ENCODE measurements at places on chromosomes 2 and 18. TPM values are rescaled to one million over a fixed set of nuclear protein-coding genes. Genes with fewer than 3 reads are reported as not detected.

PSMD1 gene
- total RNA-seq: 61.1 TPM

FBXO48 gene
- total RNA-seq: 0.27 TPM

UGT1A9 gene
- under 0.01 TPM for total RNA-seq

DTNA gene
- total RNA-seq: under 0.01 TPM

PROM2 gene
- 0.54 TPM for total RNA-seq

SYT4 gene
- under 0.01 TPM for total RNA-seq

MBD5 gene
- 18.6 TPM for total RNA-seq

CENPA gene
- 0.81 TPM for total RNA-seq

DUSP2 gene
- total RNA-seq: 134 TPM

PARD3B gene
- 2.7 TPM for total RNA-seq

RESP18 gene
- total RNA-seq: not detected

DNA sequence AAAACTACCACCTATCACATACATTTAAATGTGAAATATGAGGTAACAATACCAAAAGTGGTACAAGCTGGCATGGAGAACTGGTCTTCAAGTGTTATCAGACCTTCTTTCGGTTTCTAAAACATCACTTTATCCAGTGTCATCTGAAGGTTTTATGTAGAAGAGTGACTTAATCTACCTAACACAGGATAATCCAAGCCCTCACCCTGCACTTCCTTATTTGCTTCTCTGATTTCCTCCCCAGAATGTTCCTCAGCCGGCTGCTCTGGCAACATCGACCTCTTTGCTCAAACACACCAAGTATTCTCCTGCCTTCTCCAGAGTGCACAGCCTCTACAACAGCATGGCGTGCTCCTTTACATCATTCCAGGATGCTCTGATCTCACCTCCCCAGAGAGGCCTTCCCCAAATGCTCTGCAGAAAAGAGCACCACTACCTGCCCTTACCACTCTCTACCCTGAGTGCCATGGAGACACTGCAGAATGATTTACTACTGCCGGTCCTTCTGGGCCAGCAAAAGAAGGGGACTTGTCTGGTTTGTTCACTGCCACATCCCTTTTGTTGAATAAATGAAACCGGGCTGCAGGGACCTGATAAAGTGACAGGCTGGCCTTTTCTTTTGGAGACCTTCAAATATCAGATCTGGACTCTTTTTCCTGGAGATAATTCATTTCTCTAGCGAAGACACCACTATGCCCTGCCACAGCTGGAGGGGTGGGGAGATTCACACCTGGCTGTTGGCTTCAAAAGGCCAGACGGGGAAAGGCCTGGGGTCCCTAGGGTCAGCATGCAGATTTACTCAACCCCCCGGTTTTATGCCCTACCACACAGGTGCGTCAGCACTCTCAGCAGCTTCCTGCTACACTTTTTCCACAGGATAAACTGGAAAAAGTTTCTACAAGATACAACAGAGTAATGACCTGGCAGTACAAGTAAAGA, 42.0 kb downstream of the TTR start:
- no peak for DNase-seq

DNA sequence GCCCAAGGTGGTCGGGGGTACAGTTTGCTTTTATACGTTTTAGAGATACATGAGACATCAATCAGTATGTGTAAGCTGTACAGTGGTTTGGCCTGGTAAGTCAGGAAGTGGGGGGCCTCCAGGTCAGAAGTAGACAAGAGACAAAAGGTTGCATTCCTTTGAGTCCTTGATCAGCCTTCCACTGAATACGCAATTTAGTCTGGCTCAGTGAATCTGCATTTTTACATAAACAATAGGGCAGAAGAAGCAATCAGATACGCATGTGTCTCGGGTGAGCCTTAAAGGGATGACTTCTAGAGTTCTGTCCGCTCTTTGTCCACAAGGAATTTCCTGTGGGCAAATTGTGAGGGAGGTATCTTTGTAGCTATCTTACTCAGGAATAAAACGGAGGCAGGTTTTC, 87.2 kb downstream of the SOWAHC start:
- no peak for DNase-seq

DNA sequence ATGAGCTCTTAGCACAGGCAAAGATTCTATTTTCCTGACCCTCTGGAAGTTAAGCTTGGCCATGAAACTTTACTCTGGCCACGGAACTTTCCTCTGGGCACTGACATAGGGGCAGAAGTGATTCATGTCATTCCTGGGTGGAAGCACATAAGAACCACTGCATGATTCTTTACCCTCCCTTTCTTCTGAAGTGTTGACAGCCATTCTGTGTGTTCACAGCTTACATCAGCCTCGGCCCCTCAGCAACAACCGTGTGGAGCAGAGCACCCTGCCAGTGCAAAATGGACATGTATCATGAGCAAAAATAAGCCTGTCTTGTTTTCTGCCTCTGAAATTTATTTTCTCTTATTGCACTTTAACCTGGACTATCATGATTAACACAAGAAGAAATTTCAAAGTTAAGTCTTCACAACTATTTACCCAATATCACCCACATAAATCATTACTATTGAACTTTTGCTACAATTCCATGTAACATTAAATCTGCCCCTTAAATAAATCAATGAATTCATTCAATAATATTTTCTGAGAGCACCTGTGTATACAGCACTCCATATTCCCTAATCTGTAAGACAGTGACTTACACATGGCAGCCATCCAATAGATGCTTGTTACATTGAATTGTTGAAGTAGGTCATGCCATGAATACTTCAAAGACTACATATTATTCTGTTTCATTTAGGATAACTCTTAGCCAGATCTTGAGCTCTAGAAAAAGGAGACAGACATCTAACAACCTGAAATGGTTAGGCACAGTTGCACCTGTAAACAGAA, 531.9 kb downstream of the IRS1 start:
- no peak for DNase-seq

DNA sequence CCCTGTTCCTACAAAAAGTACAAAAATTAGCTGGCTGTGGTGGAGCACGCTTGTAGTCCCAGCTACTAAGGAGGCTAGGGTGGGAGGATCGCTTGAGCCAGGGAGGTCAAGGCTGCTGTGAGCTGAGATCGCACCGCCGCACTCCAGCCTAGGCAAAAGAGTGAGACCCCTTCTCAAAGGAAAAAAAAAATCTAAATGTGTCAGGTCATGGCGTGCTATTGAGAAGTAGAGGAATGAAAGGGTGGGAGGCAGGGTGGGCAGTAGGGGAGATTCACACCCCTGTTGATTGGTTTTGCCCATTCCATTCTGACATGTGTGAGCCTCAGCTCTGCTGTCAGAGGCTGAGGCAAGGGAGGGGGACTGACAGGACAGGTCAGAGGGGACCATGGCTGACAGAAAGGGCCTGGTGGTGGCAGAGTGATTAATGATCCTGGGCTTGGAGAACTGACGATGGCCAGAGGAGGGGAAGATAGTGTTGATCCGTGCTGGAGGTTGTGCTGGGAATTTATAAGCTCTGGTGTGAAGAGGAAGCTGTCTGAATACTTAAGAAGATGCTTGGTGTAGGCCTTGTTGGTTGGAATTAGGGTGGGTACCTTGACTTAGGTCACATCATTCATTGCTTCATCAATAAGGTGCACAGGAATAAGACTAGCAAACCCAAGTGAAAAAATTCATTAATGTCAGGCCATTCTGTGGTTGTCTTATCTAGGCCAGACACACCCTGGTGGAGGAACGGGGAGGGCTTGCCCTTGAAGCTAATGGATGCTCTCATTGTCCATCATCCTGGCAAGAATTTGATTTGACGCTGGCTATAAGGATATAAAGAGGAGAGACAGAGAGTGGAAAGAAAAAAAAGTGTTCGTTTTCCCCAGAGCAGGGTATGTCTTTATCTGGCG, 19.1 kb upstream of the SMARCAL1 start:
- no peak for DNase-seq

DNA sequence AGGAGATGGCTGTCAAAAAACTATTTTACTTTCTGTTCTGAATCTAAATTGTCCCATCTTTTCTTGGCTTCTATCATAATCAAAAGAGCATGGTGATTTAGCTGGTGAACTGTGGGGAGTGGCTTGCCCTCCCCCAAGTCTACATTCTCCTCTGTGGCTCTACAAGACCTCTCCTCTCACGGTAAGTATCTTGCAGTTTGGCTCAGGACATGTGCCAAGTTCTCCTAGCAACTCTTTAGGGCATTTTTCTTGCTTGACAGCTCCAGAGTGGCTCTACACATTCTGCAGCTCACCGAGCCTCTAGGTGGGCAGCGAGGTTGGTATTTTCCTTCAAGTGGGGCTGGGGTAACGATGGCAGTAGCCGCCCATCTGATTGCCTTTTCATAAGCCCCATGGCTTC, 29.1 kb downstream of the SLC4A5 start:
- DNase-seq: no peak

- DNase-seq: peak; percentile 84
Measured at GRCh38 chr18:3499501-3499900, 49.5 kb downstream of the TGIF1 start.

GRCh38 chr2:119040730-119041129, 98.7 kb downstream of the MARCO start:
- DNase-seq: no peak

- DNase-seq: no peak
Measured at GRCh38 chr2:239156516-239157265, 244.1 kb downstream of the HDAC4 start.

DNA sequence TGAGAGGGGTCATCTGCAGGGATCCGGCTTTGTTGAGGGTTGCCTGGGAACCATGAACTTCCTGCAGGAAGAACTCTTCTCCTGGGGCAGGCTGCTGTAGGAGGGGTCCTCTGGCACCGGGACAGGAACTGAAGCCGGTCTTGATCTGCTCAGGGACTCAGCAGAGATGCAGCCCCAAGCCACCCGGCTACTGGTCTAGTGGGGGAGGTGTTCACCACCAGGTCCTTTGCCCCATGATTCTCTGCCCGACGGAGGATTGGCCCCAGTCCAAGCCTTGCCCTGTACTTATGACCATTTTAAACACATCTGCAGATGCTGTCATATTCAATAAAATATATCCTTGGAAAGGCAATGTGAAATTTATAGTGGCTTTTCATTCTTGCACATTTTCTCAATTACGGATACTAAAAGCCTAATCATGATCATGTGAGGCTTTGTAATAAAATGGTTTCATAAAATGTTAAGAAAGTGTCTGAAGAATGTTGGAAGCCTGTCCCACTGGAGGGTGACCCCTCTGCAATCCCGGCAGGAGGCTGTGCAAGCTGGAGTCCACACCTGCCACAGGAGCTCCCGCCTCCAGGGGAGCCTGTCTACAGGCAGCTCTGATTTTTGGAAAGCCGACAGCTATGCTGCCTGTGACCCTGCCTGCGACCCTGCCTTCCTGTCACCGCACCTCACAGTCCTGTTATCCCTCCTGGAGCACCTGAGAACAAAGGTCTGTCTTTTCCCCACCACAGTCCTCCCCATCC, 98.8 kb upstream of the TAF1B start:
- DNase-seq: no peak

DNA sequence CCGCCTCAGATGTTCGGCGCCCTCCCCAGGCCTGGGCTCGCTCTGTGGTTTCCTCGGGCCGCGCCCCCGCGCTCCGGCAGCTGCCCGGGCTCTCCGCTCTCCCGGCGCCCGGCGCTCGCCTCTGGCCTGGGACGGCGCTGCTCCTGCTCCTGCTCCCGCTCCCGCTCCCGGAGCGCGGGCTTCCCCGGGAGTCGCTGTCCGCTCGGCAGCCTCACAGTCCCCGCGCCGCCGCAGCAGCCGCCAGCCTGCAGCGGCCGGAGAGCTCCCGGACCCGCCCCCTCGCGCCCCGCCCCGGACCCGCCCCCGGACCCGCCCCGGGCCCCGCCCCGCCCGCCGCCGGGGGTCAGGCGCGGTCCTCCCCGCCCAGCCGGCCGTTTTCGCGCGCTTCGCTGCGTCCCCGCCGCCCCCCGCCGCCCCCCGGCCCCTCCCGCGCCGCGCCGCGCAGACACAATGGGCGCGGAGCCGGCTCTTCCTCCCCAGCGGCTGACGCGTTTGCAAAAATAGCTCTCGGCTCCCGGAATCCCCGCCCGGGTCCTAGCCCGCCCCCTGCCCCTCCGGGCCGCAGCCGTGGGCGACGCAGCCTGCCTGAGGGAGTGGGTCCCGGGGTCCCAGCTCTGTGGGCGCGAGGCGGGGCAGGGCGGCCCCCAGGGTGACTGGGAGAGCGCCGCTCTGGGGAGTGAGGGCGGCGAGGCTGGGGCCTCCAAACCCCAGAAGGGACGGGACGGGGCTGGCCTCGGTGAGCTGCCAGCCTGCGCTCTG, at the start of gene ARL4C:
Gene ARL4C (minus strand): TSS at position 247 of the 759 bp plus-strand sequence. CDS start 495 bp downstream, outside the sequence.
- peak; percentile 54 for DNase-seq

GRCh38 chr18:4510711-4511110, 55.6 kb upstream of the DLGAP1 start:
- DNase-seq: peak; percentile 1

DNA sequence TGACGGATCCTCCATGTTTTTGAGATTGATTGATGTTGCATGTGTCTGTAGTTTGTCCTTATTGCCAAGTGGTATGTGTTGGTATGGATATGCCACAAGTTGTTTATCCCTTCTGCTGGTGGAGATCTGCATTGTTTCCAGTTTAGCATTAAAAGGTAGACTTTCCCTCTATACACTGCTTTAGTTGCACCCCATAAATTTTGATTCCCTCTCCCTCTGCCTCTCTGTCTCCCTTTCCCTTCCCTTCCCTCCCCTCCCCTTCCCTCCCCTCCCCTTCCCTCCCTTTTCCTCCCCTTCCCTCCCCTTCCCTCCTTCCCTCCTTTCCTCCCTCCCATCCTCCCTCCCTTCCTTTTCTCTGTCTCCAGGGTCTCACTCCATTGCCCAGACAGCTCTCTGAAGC, 18.6 kb upstream of the TOGARAM2 start:
- no peak for DNase-seq

DNA sequence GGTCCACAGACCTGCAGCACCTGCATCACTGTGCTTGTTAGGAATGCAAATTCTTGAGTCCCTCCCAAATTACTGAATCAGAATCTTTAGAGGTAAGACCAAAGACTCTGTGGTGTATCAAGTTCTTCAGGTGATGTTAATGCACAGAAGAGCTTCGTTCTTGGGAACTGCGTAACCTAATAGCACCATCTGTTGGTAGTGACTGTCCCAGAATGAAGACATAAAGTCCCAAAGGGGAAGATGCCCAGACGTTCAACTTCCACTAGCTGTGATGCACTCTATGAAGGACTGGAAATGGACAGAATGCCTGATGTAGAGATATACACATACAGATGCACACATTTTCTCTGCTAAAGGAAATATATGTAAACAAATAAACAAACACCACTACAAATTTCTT, 576.0 kb downstream of the LRP1B start:
- DNase-seq: peak; percentile 50

GRCh38 chr2:176398243-176399073, 129.2 kb downstream of the MTX2 start:
- DNase-seq: no peak

- no peak for DNase-seq
Measured at GRCh38 chr2:95346231-95346737, 49.1 kb downstream of the KCNIP3 start.

- no peak for DNase-seq
Measured at GRCh38 chr18:22734791-22735627, 198.1 kb upstream of the RBBP8 start.

DNA sequence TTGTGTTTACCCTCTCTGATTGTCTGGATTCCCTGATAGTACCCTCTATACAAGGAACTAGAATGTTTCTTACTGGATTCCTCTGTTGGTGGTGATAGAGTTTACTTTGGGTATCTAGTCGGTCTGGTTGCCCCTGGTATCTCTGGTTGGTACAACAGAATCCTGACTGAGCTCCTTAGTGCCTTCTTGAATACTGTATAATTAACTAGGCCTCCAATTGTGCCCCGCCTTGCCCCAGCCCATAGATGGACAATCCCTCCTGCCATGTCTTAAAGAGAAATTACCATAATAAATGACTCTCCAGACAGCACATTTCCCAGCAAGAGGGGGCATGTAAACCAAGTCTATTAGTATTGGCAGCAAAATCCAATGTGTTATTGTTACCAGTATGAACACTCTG, 2.3 kb downstream of the SCN1A start:
- no peak for DNase-seq

- no peak for DNase-seq
Measured at GRCh38 chr2:205324355-205324754, 357.9 kb upstream of the NRP2 start.
